ENCODE measurements at places on chromosomes 2 and 18.

DNA sequence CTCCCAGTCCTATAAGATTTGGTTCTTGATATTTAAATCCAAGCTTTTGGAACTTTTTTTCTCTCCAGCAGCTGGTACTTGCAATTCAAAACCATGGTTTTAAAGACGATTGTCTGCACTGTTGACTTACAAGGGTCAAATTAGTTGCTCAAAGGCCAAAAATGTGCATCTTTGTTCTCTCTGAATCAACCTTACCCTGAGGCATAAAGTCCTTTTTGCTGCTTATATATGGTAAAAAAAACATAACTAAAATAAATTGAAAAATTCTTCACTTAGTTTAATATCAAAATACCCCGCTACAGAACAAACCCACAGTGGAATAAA lies 592.7 kb downstream of the XIRP2 start:
- no peak for DNase-seq

GRCh38 chr2:206075113-206075512 lies 10.9 kb downstream of the INO80D start:
- DNase-seq = no peak

GRCh38 chr2:1987379-1987778 lies 243.1 kb upstream of the PXDN start:
- no peak for DNase-seq

- DNase-seq = no peak
Observed at GRCh38 chr2:168072626-168073303, 174.6 kb downstream of the STK39 start.

- DNase-seq = no peak
Observed at GRCh38 chr2:182456784-182457183, 29.9 kb upstream of the PDE1A start.

- no peak for DNase-seq
Observed at GRCh38 chr2:216281876-216282275, 90.4 kb downstream of the MARCHF4 start.

GRCh38 chr2:186697536-186697935 lies 3.7 kb downstream of the FAM171B start:
- DNase-seq = no peak

DNA sequence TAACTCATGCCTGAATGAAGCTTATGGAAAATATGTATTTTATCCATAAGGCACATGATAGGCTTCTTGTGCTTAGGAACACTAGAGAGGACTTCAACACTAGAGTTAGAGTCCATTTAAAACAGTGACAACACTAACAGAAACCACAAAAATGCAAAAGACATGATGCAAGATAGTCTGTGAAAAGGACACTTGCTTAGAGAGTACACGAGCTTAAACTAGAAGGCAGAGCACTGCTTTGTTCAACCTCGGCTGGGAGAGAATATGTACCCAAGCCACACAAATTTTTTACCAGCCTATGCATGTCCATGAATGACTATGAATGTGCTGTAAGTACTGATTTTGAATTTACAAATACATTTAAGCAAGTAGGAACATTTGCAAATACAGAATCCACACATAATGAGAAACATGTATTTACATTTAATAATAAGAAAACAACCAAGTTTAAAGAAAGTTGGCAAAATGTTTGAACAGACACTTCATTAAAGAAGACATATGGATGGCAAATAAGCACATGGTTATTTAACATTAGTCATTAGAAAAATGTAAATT lies 130.6 kb downstream of the SPOPL start:
- no peak for DNase-seq

DNA sequence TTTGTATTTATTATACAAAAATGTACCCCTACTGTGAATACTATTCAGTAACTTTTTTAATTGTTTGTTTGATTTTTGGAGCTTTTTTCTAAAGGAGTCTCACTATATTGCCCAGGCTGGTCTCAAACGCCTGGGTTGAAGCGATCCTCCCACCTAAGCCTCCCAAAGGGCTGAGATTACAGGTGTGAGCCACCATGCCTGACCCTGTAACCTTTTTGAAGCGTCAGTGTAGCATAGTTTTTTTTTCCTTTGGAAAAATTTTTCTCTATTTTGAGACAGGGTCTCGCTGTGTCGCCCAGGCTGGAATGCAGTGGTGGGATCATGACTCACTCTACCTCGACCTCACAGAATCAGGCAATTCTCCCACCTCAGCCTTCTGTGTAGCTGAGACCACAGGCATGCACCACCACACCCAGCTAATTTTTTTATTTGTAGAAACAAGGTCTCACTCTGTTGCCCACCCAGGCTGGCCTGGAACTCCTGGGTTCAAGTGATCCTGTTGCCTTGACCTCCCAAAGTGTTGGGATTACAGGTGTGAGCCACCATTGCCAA lies 2.0 kb downstream of the GMCL1 start:
- DNase-seq = peak; percentile 37

DNA sequence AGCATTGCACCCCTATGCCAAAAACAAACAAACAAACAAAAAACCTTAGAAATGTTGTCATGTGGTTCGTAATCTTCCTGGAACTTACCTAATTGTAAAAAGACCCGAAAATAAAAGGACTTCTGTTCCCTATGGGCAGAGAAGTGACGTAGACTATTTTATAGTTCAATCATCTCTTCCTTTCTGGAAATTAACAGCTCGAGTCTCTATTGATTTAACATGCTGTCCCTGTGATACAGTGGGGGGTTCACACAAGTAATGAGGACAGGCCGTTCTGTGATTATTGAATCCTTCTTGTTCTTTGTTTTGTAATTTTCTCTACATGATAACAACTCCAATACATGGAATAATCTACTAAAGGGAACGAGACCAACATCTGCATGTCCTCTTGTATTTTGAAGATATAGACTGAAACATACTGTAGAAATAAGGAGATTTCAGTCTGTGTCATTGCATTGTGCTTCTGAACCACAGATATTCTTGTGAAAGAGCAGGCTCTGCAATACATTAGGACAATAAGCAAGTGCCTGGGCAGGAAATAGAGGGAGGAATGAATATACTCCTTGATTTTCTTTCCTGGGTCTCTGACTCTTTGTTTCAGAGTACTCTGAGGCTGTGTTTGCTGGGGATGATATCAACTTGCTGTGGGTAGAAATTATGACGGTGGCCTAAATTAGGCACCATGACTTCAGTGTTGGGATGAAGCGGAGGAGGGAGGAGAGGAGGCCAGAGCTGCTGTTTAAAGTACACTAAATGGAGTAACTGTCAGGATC lies 65.7 kb upstream of the PPM1B start:
- no peak for DNase-seq
